Mucosa of gallbladder (tissue), 1 donor: ENCODE measurements at places on chromosomes 13 and 19.

- no peak for DNase-seq
These were observed 65.0 kb downstream of the RASA3 start for GRCh38 chr13:114067381-114067885.

DNA sequence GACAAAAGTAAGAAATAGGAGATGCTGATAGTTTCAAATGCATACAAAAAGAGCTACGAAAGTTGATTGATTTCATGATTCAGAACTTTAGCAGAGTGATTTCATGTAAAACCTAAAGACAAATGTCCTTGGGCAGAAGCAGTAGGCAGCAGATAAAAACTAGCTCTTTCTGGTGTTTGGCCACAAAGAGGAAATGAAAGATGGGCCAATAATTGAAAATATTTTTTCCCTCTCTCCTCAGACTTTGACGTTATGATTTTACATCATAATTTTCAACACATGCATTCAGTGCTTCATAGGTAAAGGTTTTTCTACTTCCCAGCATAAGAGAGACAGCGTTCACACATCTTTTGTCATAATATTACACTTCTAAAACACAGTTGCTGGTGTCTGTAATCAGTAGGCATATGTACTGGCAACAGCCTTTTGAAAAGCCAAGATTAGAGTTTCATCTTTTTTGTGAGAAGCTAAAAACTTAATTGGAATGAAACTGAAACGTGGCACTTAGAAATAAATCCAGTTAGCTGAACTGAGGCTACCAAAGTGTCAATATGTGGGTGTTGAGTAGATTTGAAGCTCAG lies 9.3 kb downstream of the SCEL start:
- DNase-seq: no peak

DNA sequence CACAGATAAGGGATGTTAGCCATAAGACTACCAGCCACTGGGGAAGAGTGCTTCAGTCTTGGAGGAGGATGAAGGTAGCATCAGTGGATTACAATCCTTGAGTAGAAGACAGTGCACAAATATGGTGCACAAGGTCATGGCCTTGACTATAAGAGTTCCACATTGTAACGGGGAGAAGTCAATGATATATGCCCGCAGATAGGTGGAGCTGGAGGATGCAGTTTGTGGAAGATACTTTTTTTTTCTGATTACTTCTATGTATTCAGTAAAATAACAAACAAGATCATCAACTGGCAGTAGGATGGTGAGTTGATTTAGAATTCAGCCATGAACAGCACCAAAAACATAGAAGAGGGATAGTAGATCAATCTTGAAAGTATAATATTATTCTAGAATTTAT lies 926.8 kb upstream of the MIR17HG start:
- DNase-seq: no peak

GRCh38 chr19:45103508-45104319 lies 10.7 kb downstream of the PPP1R37 start:
- DNase-seq: no peak

GRCh38 chr19:42290136-42290522 lies 11.8 kb upstream of the PRR19 start:
- no peak for DNase-seq

DNA sequence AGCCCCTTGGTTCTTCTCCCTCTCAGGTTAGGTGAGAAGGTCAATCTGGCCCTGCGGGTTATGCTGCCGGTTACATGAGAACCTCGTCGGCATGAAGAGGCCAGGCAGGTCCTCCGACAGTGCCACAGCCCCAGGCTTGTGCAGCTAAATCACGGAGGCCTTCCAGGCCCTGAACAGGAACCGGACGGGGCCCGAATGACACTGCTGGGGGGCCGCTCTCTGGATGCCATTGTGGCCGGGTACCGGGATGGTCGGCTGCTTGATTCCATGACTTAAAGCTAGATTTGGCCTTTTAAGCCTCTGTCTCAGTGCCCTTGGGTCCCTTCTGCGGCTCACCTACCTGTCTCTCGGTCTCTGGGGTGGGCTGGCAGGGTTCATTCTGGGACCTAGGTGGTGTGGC lies 48.4 kb downstream of the C1QTNF9 start:
- no peak for DNase-seq

GRCh38 chr13:70388935-70389334 lies 280.7 kb upstream of the KLHL1 start:
- DNase-seq: no peak

DNA sequence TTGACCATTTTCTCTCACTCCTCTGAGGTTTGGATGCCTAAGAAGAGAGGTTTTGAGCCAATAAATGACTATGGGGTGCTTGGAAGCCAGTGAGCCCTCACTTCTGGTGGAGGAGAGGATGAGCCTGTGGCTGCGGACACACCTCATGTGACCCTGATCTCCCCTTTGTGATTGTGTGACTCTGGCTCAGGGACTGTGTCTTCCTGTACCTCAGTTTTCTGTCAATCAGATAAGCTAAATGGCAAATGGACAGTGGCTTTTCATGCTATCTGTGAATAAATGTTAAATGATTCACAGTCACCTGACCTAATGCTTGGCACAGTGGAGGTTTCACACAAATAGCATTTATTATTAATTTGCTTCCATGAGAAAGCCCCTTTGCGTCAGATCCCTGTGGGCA lies 2.7 kb downstream of the PSG8 start:
- DNase-seq: no peak

GRCh38 chr13:50812242-50812641 lies 31.2 kb downstream of the DLEU7 start:
- no peak for DNase-seq

DNA sequence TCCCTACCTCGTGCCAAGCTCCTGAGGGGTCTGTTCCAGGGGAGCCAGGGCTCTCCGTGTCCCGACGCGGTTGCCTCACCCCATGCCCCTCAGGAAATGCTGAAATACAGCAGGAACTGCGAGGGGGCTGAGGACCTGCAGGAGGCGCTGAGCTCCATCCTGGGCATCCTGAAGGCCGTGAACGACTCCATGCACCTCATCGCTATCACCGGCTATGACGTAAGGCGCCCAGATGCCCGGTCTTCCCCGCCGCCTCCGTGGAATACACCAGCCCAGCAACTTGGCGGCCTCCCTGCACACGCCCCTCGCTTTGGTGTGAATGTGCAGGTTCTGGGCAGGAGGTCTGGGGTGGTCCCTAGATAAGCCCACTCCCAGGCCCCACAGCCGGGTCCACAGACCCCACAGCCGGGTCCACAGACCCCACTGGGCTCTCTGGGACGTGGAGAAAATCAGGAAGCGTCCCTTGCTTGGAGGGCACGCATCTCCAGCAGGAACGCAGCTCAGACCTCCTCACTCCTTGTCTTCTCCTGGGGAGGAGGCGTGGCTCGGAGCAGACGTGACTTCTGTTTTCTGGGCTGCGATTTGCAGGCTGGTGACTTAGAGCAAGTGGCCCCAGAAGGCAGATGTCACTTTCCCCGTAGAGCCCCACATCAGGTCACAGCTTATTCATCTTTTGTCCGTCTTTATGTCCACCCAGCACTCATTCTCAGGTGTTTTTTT lies 19.4 kb upstream of the F7 start:
- no peak for DNase-seq

- no peak for DNase-seq
These were observed 23.7 kb downstream of the TPP2 start for GRCh38 chr13:102620516-102620915.

GRCh38 chr19:39112338-39112890 lies 13.2 kb upstream of the PAK4 start:
- peak; percentile 88 for DNase-seq

GRCh38 chr19:38849860-38850435 lies at the start of gene HNRNPL:
Gene HNRNPL, minus strand, starts transcription at chr19:38849986. Its CDS starts 20 bp downstream, at chr19:38849966.
- no peak for DNase-seq

DNA sequence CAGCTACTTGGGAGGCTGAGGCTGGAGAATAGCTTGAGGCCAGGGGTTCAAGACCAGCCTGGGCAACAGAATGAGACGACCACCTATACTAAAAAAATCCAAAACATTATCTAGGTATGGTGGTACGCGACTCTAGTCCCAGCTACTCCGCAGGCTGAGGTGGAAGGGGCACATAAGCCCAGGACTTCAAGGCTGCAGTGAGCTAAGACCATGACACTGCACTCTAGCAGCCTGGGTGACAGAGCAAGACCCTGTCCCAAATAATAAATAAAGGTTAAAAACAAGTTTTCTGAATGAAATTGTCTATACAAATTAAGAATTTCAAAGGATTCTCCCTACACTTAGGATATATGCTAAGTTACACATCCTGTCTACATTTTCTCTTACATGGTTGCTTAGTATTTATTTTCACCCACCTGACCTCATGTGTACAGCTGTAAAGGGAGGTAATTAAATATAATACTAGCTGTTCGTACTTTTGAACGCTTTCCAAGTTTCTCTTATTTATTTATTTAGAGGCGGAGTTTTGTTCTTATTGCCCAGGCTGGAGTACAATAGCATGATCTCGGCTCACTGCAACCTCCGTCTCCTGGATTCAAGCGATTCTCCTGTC lies 1.6 kb downstream of the SLC25A30 start:
- DNase-seq: no peak

- DNase-seq: no peak
These were observed 16.5 kb upstream of the RNF17 start for GRCh38 chr13:24747248-24748060.

GRCh38 chr19:29378126-29378525 lies 147.7 kb upstream of the VSTM2B start:
- DNase-seq: no peak

DNA sequence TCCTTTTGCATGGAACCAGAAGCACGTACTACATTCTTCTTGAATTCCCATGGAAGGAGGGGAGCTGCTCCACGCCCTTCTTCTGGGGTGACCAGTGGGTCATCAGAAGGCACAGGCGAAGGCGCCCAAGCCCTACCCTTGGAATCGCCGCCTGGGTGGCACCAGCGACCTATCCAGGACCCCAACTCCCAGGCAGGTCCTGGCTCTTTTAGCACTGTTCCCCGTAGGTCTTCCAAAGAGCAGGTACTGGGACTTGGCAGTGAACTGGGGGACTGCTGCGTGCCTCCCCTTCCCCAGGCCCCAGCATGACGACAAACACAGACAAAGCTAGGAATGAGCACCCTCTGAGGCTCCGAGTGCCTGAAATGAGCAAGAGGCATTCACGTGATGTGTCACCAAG lies 45.0 kb downstream of the CEBPG start:
- no peak for DNase-seq

DNA sequence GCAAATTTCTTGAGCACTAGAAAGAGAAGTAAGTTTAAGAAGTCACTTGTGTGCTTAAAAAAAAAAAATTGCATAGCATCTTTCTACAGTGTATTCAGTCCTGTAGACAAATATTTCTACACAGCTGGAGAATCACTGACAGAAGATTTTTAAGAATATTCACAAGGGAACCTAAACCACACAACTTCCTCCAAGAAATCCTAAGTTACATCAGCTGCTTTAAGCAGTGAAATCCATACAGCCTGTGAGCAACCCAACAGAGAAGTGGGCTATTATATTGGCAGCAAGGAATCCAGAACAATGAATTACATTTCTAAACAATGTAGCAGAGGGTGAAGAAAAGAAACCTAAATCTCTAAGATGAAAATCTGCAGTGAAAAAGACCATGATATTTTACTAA lies 1.5 kb downstream of the DOCK9 start:
- no peak for DNase-seq

- DNase-seq: no peak
These were observed 4.4 kb downstream of the BCAT2 start for GRCh38 chr19:48806518-48806817.

GRCh38 chr13:68616600-68617222 lies 1386.6 kb upstream of the PCDH9 start:
- no peak for DNase-seq

DNA sequence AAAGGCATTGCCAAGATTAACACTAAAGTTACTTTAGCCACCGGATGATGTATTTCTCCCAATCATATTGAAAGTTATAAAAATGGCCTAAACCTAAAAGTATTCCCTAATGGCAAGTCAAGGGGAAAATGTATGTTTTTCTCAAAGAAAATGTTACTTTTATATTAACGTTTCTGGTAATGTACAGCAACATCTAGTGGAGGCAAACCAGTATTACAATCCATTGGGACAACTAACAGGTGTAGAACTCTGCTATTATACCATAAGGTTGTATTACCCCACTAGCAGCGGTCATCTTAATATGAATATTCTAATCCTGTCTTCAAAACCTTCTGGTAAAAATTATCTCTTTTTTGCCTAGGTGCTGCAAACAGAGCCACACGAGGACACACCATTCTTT lies 69.2 kb downstream of the ZNF100 start:
- DNase-seq: no peak

GRCh38 chr19:46429999-46430398 lies 1.3 kb upstream of the PNMA8C start:
- no peak for DNase-seq

DNA sequence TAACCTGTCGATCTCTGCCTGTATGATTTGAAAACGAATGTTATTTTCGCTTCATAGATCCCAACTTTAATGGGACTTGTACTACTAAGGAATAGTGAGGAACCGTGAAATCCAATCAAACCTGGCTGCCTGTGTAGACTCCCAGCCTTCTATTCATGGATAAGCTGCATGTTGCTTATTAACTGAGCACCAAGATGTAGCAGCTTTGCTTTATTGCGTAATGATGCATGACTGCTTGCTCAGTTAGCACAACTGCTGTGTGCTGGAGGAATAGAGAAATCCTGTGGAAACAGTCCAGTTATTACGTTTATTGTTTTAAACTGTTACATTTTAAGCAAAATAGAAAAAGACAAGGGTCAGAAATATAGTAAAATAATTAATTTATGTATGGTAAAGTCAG lies 108.2 kb downstream of the SHISA2 start:
- DNase-seq: no peak

- DNase-seq: peak; percentile 42
These were observed 1.6 kb downstream of the GATAD2A start for GRCh38 chr19:19406878-19407632.

DNA sequence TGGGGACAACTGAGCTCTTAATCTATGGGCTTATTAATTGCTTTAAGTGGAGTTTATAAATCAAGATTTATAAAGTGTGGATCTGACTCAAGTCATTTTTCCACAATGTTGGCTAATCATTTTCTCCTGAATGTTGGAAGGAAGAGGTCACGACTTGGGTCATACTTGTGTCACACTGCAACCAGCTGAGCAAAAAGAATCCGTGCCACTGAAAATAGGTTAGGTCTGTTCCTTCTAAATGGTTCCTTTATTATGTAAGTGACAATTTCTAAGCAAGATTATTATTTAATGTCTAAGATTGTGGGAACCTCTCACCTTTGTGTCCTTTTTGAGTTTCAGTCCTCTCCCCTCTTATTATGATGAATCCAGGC lies 178.6 kb downstream of the SHISA2 start:
- DNase-seq: no peak

- DNase-seq: no peak
These were observed 2.2 kb downstream of the CCDC122 start for GRCh38 chr13:43877326-43877725.

DNA sequence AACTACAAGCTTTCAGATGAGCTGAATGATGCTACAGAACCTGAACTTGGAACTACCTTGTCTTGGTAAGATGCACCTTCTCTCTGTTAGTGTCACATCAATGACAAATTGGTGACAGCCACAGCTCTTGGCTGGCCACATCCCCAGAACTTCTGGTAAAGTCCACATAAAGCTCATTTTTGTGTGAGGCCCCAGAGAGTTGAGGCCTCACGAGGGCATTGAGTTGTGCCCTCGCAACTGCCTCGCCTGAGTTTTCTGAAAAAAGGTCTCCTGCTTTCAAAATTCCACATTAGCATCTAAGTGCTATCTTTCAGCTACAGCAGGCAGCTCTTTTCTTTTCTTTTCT lies 42.6 kb downstream of the MRPL57 start:
- DNase-seq: no peak

GRCh38 chr13:40637643-40638042 lies 28.8 kb downstream of the FOXO1 start:
- DNase-seq: no peak

GRCh38 chr19:6801485-6802086 lies 29.1 kb downstream of the VAV1 start:
- DNase-seq: peak; percentile 70

- DNase-seq: peak; percentile 25
These were observed 26.4 kb upstream of the TPTE2 start for GRCh38 chr13:19587635-19588300.
